ENCODE measurements at places on chromosomes 12 and 14.

- peaks cover 39% of the 10 kb centered on the region for H3K36me3 ChIP-seq
- peaks cover 53% of the 10 kb centered on the region for H3K4me1 ChIP-seq
- H3K4me3 ChIP-seq = peak overlapping the region; percentile 98
- no peaks in the 10 kb centered on the region for H3K27me3 ChIP-seq
- peak overlapping the region; percentile 94 for H3K27ac ChIP-seq
These were observed 2.8 kb downstream of the TRHDE start for GRCh38 chr12:72274931-72275330.

DNA sequence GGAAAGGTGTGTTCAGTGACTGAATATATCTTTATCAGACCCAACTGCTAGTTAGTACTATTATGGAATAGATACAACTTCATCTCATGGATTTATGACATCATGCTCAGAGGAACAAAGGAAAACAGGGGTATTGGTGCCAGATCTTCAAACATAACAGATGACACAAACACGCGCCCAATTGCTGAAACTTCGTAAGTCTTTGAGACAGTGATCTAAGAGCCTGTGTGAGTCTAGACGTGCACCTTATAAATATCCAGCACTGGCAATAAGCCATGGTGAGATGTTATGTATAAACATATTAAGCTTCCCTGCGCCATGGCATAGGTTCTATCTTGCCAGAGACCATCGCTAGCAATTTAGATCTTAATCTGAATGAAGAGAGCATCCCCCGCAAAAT, 42.2 kb upstream of the NR2C1 start:
- DNase-seq = no peak
- H3K4me3 ChIP-seq = no peak overlapping the region

- H3K27me3 ChIP-seq = no peaks in the 10 kb centered on the region
- DNase-seq = no peak
- H3K27ac ChIP-seq = no peak overlapping the region
- H3K4me1 ChIP-seq = peaks cover 7% of the 10 kb centered on the region
- H3K36me3 ChIP-seq = peaks cover 10% of the 10 kb centered on the region
- no peak overlapping the region for H3K4me3 ChIP-seq
These were observed 30.0 kb downstream of the SENP1 start for GRCh38 chr12:48075832-48076231.

DNA sequence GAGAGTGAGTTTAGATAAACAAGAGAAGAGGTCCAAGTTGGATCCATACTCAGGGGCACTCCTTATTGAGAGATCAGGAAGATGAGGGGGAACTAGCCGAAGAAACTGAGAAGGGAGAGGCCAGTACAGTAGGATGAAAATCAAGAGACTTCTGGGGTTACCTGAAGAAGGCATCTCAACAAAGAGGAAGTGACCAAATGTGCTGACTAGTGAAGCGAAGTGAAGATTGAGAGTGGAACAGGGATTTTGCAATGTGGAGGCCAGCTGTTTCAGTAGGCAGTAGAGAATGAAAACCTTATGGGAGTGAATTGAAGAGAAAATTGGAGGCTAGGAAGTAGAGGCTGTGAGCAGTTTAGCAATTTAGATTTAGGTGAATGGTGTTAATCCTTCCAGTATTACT, 153.0 kb downstream of the SYNE2 start:
- H3K27me3 ChIP-seq = no peaks in the 10 kb centered on the region
- no peaks in the 10 kb centered on the region for H3K36me3 ChIP-seq
- H3K4me3 ChIP-seq = no peak overlapping the region
- H3K27ac ChIP-seq = no peak overlapping the region
- no peak for DNase-seq

DNA sequence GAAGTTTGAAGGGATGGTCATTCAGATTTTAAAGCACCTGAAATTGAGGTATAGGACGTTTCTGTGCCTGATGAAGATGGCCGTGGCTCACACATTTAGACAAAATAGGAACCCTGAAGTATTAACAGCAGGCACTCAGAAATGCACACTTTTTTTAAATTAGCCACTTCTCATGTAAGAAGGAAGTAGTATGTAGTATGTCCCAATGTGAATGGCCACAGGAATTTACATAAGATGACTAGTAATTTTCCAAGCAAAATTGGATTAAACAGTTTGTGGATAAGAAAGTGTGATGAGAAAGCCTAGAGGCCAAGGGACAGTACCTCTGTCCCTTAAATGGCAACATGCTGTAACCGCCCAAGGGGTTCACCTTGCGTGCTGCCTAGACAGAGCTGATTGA, 1.8 kb upstream of the MIS18BP1 start:
- H3K4me3 ChIP-seq = no peak overlapping the region
- DNase-seq = no peak
- H3K27ac ChIP-seq = no peak overlapping the region
- H3K36me3 ChIP-seq = peaks cover 15% of the 10 kb centered on the region

GRCh38 chr12:27982951-27983350, 10.4 kb upstream of the PTHLH start:
- H3K4me1 ChIP-seq = peaks cover 58% of the 10 kb centered on the region
- H3K27ac ChIP-seq = peak overlapping the region; percentile 9
- no peaks in the 10 kb centered on the region for H3K36me3 ChIP-seq
- DNase-seq = no peak
- no peak overlapping the region for H3K4me3 ChIP-seq

DNA sequence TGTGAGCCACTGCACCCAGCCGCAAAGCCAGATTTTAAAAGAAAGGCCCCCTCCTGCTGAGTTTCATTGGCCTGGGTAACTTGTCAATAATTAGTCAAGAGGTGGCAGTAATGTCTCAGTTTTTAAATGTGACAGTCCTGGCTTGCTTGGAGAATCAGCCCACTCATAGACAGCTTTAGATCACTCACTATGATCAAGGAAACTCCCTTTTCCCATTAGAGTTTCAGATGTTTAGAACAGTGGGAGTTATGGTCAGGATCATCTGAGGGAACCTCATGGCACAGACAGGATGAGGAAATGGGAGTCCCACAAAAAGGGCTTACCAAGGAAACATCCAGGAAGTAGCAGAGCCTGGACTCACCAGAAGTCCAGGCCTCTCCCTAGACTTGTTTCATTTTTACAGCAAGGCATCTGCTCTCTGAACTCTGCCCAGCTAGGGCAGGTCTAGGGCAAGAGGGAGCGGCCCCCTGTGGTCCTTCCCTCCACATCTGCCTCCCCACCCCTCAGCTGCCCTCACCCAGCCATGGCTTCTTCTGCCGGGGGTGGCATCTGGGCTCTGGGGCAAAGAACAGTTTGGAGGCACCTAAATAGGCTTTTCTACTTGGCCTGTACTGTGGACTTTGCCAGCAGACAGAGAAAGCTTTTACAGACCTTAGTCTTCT, 11.2 kb downstream of the BCL2L14 start:
- H3K27ac ChIP-seq = peak overlapping the region; percentile 73
- peak; percentile 51 for DNase-seq
- H3K4me3 ChIP-seq = no peak overlapping the region
- no peaks in the 10 kb centered on the region for H3K36me3 ChIP-seq
- peaks cover 10% of the 10 kb centered on the region for H3K27me3 ChIP-seq
